Calu3 (cell line): ENCODE measurements at places on chromosomes 5 and 9. TPM values are rescaled to one million over a fixed set of nuclear protein-coding genes. Genes with fewer than 3 reads are reported as not detected.

DNA sequence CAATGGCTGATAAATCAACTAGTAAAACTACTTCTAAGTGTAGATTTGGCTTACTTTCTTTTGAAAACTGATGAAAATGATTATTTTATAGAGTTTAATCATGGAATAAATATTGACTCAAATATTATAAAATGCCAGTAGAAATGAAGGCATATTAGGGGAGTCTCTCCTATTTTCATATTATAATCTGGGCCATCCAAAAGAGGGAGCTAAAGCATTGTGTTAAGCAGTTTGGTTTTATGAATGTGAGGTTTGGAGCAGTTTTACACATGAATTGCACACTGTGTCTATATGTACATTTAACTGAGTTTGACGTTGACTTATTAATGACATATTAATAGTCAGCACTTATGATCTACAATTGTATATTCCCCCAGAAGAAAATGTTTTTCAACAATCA is 17.4 kb downstream of the CDH9 start:
- no peak for DNase-seq

DNA sequence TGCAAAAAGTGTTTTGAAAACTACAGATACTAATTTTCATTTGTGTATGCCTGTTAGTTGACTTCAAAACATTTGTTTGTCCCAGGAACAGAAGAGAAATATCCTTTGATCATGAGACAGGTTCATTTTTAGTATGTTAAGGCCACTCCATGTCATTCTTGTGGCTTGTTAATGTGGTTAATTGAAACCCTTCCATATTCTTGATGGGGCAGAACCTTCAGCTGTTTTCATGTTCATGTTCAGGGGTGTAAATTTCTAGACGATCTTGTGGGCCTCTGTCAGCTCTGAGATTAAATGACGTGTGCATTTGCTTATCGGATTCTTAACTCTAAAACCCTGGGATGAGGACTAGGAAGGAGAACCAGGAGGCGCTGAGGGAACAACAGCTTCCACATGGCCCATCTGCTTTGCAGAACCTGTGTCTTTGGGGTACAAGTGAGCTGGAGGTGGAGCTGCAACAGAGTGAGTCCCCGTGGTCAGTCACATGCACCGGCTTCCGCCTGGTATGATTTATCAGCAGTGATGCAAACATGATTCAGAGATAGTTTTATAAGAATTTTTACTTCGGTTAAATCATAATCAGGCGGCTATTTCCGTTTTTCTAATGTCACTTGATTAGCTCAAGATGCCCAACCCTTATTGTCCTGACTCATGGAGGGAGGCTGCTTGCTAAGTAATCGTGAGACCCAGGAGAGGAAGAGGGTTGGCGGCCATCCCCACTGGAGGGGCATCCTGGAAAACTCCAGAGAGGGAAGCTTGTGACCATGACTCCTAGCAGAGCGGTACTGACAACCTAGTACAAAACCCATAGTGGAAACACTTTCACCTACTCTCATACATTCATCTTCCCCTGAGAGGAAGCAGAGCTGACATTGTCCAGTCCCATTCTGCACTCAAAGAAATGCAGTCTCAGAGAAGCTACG is 138.4 kb downstream of the C9orf152 start:
- peak; percentile 28 for DNase-seq

GRCh38 chr9:113837334-113837733 is 38.8 kb upstream of the ZNF618 start:
- no peak for DNase-seq

The CCL27 gene
- not detected in 2 replicates for total RNA-seq

- DNase-seq: no peak
Observed at GRCh38 chr5:157574456-157575380, 857 bp downstream of the ADAM19 start.

DNA sequence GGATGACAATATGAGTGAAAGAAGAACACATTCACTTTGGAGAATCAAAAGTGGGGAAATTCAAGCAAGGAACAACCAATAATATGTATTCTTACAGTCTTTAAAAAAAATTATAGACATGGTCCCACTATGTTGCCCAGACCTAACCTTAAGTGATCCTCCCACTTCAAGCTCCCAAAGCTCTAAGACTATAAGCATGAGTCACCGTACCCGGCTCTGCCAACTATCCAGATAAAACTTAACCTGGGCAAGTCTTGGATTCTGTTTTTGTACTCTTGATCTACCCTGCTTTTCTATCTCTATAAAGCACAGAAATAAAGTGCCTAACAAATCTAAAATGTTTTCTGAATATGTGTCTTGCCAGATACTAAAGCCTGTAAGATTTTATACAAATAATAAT is 30.9 kb downstream of the CEMIP2 start:
- no peak for DNase-seq

- DNase-seq: no peak
Observed at GRCh38 chr5:132481596-132482211, 8.9 kb downstream of the IRF1 start.

DNA sequence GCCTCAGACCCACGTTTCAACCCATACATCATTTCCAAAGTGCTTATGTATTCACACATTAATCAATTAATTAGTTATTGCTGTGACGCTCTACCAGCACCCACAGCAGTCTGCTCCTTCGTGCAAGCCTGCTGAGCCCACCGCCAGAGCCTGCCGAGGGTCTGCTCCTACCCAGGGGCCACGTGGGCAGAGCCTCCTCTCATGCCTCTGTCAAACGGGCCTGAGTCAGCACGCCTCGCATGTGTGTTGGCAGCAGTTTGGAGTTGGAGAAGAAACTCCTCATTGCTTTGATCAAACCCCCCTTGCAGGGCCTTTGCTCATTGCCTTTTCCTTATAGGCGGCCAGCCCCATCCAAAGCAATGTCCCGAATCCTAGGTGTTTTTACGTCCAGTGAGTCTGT is 256.2 kb upstream of the IRX4 start:
- no peak for DNase-seq

The PCA3 gene
- total RNA-seq: not detected in 2 replicates

The CCL21 gene
- not detected in 2 replicates for total RNA-seq

GRCh38 chr5:149757956-149758355 is 27.8 kb downstream of the PPARGC1B start:
- DNase-seq: no peak

GRCh38 chr9:133584559-133585476 is 24.4 kb downstream of the FAM163B start:
- no peak for DNase-seq

DNA sequence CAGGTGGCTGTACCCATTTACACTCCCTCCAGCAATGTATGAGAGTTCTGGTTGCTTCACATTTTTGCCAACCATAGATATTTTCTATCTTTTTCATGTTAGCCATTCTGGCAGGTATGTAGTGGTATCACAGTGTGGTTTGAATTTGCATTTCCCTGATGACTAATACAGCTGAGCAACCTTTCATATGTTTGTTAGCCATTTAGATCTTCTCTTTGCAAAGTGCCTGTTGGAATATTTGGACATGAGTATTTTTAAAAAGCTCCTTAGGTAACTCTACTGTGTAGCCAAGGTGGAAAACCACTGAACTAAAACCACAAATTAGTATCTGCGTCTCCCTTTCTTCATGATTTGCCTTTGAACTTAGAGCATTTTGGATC is 31.9 kb downstream of the IRF1 start:
- DNase-seq: no peak
